ENCODE measurements at places on chromosomes 11 and 22.

DNA sequence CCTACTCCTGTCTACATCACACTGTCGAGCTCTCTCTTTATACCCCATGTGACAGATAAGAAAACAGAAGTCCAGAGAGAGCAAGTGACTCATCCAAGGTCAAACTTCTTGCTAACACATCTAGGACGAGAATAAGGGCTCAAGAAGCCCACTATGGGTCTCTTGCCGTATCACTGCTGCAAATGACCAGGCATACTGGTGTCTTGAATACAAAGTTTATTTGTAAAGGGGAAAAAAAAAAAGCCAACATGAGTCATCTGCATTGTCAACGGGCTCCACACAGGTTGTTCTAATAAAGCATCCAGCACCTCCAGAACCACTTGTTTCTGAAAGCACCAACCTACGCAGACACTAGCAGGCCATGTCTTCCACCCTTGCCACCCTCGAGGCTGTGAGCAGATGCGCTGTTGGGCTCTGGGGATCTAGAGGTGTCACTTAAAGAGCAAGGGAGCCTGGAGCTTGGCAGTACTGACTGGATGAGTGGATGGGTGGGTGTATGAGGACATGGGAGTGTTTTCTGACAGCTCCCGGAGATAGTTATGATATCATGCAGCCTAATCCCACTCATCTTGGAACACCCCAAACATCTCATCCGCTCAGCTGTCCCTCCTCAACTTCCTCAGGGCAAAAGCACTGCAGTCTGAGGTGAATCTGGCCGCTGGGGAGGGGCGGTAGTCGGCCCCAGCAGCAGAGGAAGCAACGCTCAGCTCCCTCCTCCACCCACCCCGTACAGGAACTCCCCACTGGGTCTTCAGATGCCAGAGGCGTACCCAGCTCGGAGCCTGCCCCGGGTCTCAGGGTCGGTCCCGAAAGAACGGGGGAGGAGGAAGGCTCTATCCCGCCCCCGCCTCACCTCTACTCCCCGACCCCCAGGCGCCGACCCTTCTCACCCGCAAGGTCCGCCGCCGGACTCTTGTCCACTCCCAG is 1.0 kb downstream of the SMCO4 start:
- peak; percentile 19 for DNase-seq

- DNase-seq = no peak
These were observed 2.7 kb upstream of the HBG2 start for GRCh38 chr11:5257296-5257695.

- peak; percentile 9 for DNase-seq
These were observed 38.7 kb downstream of the NARS2 start for GRCh38 chr11:78535920-78536319.

GRCh38 chr11:47955061-47955755 is 25.2 kb upstream of the PTPRJ start:
- no peak for DNase-seq

DNA sequence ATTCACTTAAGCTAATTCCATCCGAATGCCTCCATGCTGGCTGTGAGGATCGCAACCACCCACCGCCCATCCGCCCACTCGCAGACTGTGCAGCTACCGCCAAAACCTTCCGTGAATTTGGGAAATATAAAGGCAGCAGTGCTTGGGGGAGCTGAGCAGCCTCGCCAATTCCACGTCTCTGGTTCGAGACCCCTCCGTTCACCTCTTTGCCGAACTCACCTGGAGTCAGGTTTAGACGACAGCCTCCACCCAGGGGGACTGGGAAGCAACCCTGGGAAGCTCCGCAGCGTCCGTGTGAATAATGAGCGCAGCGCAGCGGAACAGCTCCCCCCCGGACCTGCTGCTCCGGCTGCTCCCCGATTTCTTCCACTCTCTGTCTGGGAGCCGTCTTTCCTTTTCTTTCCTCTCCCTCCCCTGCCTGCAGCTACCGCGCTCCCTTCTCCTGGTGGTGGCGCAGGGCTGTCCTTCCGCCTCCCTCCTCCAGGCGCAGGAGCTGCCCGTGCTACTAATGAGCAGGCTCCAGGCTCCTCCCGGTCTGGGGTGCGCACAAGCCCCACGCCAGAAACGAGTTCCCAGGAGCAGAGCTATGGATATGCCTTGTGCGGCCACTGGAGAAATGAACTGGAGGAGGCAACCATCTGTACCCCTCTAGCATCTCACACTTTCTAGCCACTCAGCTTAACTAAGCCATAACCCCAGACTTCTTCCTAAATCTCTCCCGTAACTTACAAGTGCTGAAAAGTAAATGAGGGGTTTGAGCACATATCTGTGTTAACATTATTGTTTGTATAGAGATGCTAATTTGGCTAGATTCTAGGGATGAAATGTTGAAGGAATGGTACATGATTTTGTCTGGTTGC is 107.3 kb downstream of the XKR3 start:
- no peak for DNase-seq

DNA sequence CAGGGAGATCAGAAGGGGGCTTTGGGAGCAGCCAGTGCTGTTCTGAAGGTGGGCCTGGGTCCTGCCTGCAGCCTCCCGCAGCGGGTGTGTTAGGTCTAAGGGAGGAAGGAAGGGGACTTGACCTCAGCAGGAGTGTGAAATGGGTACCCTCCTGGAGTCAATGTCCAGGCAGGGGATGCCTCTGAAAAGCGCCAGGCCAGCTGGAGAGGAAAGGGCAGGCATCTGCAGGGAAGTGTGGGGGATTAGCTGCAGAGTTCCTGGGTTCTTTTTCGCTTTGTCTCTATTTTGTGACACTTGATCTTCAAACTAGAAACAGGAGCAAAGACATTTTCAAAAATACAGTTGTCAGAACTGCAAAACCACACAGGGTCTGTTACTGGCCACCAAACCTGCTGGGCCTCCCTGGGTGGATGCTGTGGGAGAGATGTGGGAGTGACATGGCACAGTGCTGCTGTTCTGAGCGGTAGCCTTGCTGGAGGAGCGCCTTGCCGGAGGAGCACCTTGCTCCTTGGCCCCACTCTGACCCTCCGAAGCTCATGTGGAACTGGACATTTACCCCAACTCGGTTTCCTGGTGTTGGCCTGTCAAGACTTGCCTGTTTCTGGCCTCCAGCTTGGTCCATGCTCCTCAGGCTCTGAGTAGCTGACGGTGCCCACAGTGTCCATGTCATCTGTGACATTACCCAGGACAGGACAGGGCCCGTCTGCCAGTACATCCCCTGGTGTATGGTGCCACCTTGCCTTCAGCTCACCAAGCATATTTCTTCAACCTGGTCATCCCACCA is 25.9 kb downstream of the MED15 start:
- no peak for DNase-seq

DNA sequence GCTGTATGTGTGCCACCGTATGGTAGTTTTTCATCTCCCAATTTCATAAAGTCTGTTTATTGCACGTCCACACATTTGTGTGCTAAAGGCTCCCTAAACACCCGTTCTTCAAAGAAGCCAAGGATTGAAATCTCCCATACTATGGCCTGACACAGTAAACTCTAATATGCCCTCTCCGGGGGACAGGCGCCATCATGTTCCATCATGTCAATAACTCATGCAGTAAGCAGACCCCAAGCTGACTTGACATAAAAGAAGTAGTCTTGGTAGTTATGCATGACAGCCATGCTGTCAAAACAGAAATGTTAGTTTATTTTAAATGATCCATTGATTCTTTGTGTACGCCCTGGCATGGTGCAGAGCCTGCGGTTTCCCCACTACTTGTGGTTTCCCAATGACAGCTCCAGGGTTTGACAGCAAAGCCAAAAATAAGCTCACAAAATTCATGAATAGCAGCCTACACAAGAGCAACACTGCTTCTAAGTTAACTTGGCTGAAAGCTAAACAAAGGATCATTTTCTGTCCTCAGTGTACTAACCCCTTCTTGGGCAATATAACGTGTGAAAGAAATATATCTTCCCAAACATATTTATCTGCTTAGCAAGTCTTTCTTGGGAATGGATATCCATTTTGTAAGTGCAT is 56.5 kb upstream of the CABP7 start:
- peak; percentile 91 for DNase-seq

DNA sequence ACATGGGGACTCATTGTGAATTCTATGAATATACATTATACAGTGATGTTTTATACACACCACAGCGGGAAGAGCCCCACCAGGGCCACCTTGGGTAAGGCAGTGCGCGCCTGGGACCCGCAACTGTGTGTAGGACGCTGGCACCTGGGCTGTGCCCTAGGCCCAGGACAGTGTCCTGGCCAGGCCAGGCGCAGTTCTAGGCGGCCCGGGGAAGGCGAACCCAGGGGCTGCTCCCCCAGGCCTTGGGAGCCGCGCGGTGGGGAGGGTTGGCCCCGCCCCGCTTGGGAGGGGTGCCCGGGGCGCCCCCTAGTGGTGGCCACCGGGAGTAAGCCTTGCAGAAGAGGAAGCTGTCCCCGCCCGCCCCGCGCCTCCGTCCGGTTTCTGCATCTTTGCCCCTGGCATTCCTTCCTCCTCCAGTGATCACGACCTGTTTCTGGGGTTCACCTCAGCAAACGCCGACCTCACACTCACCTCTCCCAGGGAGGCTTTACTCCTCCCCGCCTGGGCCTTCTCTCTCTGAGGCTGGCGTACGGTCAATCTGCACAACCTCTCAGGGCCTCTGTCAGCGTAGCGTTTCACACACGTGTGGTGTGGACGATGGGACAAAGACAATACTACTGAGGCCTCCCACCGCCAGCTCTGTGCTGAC is 9.5 kb upstream of the EHD1 start:
- DNase-seq = peak; percentile 25

DNA sequence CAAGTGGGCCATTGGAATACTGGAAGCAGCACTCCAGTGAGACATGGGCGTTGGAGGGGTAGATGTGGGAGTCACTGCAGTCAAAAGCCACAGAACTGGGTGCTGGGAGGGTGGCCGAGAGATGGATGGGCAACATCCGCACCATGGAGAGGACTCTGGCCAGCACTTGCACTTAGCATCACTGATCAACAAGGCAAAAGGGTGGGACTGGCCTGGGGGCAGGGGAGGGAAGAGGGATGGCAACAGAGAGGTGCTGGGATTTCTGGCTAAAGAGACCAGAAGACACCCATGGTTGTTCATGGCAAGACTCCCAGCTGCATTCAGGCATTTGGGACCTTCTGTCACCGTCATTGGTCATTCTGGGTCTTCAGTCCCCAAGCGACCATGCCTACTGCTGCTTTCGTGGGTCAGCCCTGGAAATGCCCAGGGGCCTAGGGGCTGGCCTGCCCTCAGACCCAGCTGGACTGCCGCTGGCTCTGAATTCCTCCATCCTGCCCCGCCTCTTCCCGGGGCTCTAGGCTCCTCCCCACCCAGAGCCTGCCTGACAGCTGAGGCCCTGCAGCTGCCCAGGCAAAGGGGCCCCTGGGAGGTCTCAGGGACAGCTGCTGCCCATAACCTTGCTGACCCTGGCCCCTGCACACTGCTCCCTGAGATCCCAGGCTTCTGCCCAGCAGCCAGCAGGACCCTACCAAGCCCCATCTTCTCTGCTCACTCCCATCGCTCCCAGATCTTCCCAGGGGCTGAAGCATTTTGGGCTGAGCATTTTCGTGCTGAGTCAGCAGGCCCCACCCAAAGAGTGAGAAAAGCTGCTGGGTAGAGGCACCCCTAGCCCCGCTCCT is 13.0 kb upstream of the CDC42EP2 start:
- no peak for DNase-seq

- no peak for DNase-seq
These were observed 64.4 kb downstream of the PRDM11 start for GRCh38 chr11:45210846-45211245.

DNA sequence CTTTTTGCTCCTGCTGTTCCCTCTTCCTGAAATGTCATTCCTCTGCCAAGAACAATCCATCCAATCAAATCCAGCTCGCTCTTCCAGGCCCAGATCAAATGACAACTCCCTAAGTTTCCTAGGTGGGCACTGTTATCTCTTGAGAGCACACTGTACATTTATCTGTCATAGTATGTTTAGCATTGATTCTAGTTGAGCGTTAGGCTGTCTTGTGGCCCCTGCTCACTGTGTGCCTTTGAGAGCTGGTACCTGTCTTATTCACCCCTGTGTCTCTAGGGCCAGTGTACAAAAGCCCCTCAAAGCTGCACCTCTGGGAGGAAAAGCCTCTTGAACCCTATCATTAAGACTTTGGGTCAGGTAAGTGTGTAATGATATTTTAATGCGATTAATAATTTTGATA is 7.1 kb upstream of the LMO2 start:
- no peak for DNase-seq

DNA sequence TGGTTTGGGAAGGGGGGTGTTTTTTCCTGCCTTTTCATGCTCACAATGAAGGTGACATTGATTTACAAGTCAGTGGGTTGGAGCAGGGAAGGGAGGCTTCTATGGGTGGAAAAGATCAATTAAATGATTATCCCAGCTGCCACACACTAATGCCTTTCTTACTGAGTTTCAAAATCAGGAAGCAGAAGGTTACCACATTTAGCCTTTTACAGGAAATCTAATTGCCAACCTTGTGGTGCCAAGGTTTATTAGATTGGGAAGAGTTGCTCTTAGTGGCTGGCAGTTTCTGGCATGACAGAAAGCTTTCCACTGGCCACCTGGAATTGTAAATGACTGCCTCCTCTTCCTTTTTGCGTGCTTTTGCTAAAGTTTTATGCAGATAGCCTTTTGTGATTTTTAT is 98.7 kb downstream of the NAV2 start:
- DNase-seq = no peak

GRCh38 chr22:44574057-44574639 is 76.1 kb upstream of the RTL6 start:
- DNase-seq = peak; percentile 88

DNA sequence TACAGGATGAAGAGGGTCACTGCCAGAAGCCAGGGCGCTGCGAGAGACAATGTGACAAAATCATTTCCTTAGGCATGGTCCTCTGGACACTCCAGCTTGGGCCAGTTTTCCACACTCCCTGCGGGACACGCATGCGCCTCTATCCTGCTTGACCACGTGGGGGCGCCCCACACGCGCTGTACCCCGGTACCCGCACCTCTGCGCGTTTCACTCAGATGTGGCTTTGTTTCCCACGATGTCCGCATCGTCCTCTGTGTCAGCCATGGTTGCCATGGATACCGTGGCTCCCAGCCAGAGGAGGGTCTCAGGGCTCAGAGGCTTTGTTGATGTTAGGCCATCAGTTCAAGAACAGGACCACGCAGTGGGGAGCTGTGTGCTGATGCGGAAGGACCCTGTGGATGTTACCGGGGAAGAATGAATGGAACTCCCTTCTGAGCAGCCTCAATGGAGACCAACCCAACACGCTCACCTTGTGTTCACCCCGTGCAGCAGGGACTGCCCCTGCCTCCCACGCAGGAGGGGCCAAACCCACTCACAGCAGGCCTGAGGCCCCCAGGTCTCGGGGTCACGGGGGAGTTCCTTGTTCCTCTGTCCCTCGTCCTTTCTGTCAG is 101.1 kb upstream of the SLC22A12 start:
- peak; percentile 8 for DNase-seq

- DNase-seq = peak; percentile 55
These were observed 15.1 kb downstream of the CWC15 start for GRCh38 chr11:94958121-94958696.

- no peak for DNase-seq
These were observed 75.3 kb downstream of the BCR start for GRCh38 chr22:23255506-23256170.

DNA sequence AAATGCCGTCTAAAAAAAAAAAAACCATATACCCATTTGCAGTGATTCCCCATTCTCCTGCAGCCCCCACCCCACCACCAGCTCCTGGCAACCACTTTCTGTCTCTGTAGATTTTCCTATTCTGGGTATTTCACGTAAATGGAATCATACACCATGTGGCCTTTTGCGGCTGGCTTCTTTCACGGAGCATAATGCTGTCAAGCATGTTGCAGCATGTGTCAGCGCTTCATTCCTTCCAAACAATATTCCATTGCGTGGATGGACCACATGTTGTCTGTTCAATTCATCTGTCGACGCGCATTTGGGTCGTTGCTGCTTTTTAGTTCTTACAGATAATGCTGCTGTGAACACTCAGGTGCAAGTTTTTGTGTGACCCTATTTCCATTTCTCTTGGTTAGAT is 14.8 kb upstream of the EMID1 start:
- DNase-seq = no peak

Data from fibroblast of gingiva (primary cell).